ENCODE measurements at places on chromosomes 16 and 17. TPM values are rescaled to one million over a fixed set of nuclear protein-coding genes. Genes with fewer than 3 reads are reported as not detected.
A peak's percentile ranks its signal among the peaks of the same experiment; 100 is the strongest.

The TBX6 gene
- total RNA-seq, result 0.50 TPM

The NRN1L gene
- total RNA-seq, result 1.7 TPM

GRCh38 chr17:75152922-75153779, 1.2 kb downstream of the JPT1 start:
- no peaks in the 10 kb centered on the region for H3K27me3 ChIP-seq
- no peak overlapping the region for H3K27ac ChIP-seq
- peaks cover 4% of the 10 kb centered on the region for H3K36me3 ChIP-seq
- H3K4me1 ChIP-seq, result peaks cover 11% of the 10 kb centered on the region
- no peak for DNase-seq

- no peak overlapping the region for H3K27ac ChIP-seq
- no peak overlapping the region for H3K4me3 ChIP-seq
- no peaks in the 10 kb centered on the region for H3K27me3 ChIP-seq
- DNase-seq, result no peak
Measured at GRCh38 chr16:61946019-61946418, 90.2 kb downstream of the CDH8 start.

- DNase-seq, result no peak
- H3K4me3 ChIP-seq, result peak overlapping the region; percentile 37
- no peak overlapping the region for H3K27ac ChIP-seq
- peaks cover 10% of the 10 kb centered on the region for H3K4me1 ChIP-seq
- no peaks in the 10 kb centered on the region for H3K27me3 ChIP-seq
Measured at GRCh38 chr17:49132317-49132698, 261 bp upstream of the B4GALNT2 start.

DNA sequence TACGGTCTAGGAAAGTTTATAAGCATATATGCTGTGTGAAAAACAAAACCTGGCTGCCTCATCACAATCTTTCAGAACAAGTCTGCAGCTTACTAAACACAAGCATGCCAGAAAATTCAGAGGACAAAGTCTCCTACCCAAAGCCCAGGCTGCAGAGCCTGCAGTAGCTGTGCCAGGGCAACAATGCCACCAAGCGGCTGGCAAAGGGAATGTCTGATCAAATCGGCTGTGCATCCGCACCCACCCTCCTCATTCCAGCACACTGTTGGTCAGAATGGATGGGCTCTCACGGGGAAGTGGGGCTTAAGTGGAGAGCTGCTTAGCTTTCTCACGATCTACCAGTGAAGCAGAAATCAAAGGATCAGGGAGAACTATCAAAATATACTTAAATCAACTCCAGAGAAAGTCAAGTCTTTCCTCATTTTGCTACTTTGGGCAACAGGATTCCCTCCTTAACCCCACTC, 73.5 kb downstream of the CYTH1 start:
- peaks cover 6% of the 10 kb centered on the region for H3K4me1 ChIP-seq

Data from esophagus muscularis mucosa (tissue), 4 donors.